ENCODE measurements at places on chromosomes 11 and 22. TPM values are rescaled to one million over a fixed set of nuclear protein-coding genes. Genes with fewer than 3 reads are reported as not detected.

The ARHGAP8 gene
- total RNA-seq: 4.6 TPM

The OR8D1 gene
- not detected for total RNA-seq

The RASGRP2 gene
- not detected for total RNA-seq

The NXPE2 gene
- not detected for total RNA-seq

The CNIH2 gene
- 0.98 TPM for total RNA-seq

Measured in Daoy (cell line).